Activated CD4-positive, alpha-beta T cell treated with anti-CD3 and anti-CD28 coated beads, Interleukin-2, amount 10 ng/mL, durations not matched to agents 24 days and 14 days (primary cell): ENCODE measurements at places on chromosomes 2 and 18. TPM values are rescaled to one million over a fixed set of nuclear protein-coding genes. Genes with fewer than 3 reads are reported as not detected.

The ERFE gene
- 0.24 and 0.37 TPM in 2 replicates for total RNA-seq

The FOXI3 gene
- total RNA-seq: not detected in 2 replicates

The ACOXL gene
- total RNA-seq: 0.69 and 1.0 TPM in 2 replicates

The GALNT3 gene
- total RNA-seq: 4.9 and 6.1 TPM in 2 replicates

The BCL11A gene
- total RNA-seq: not detected in 2 replicates

GRCh38 chr2:230922951-230923717 lies 1.9 kb downstream of the GPR55 start:
- no peak for DNase-seq

GRCh38 chr18:48769006-48769636 lies 181.6 kb downstream of the SMAD7 start:
- DNase-seq: no peak
